Stimulated activated CD4-positive, alpha-beta T cell treated with anti-CD3 and anti-CD28 coated beads, Interleukin-12 subunit alpha, Interleukin-12 subunit beta, amount 100 ng/mL, for 4 hours (primary cell): ENCODE measurements at places on chromosomes 6 and 20.
A peak's percentile ranks its signal among the peaks of the same experiment; 100 is the strongest.

DNA sequence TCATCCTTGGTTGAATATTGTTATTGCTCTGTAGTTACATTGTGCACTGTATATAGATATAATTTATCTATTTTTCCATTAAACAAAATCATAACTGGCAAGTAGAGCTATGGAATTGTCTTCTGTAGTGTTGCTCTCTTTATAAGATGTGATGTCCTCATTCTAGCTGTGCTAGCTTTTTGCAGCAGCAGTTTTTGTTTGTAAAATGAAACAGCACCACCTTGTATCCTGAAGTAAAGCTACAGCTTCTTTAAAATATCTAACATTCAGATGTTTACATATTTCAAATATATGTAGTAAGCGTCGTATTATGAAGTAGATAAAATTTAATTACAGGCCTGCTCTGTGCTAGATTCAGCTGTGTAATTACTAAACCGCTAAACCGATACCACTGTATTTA, 328.8 kb upstream of the MANEA start:
- no peak for DNase-seq

DNA sequence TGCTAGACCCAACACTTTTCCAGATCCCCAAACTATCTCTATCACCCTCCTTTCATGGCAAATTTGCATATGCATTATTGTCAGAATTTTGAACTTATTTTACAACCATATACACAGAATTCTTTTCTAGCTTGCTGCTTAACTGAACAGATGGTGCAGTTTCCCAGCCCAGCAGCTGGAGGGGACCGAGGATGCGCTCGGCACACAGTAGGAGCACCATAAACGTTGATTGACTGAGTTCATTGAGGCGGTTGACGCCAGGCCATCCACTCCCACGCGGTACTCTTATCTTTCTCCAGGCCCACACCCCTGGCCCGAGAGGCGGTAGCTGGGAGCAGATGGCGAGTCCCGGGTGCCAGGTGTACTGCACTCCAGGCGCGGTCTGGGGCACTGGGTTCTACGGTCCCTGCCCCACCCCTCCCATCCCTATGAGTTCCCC, 6.8 kb upstream of the SOX4 start:
- no peak for DNase-seq

GRCh38 chr20:44716309-44717106, 1.3 kb downstream of the CCN5 start:
- DNase-seq, result no peak

DNA sequence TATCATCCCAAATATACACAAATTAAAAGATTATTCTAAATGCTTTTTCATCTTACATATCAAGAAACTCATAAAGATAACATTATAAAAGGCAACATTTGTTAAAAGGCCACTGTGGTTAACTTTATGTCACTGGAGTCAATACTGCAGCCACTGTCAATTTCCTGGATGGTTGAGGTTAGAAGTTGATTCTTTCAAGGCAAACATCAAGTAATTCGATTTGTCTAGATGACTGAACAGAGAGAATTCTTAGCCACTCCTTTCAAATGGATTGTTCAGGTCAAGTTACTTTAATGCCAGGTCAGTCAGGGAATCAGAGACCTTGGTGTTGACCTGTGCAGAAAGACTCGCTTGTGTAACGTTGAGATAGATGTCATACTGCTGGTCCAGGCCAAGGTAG, 44.4 kb upstream of the SIM1 start:
- no peak for DNase-seq

DNA sequence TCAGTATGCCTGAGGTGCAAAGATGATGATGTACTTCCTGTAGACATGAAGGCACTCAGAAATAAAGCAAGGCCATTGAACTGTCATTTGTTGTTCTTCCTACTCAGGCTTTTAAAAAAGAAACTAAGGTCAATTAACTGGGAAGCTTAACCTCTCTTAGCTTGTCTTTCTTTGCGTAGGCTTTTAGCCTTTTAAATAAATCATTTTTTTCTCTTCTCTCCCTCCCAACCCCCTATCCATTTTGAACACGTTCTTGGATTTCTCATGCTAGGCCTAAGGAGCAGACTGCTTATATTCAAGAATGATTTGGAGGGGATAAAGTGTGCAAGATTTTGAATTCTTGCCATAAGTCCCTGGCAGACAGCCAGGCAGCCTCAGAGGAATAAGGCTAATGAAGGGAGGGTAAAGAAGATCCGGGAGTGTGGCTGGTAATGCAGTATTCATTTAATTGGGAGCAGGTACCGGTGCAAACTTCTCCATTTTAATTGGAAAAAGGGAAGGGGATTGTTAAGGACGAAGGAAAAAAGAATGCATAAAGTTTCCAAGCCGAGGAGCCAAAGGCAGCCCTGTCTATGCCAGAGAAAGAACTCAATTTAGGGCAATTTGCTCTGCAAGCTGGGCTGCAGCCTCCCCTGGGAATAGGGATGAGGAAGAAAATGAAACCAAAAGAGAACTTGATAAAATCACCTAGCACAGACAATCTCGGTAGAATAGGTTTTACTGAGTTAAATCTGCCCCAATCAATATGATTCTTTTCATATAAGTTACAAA, 343.8 kb upstream of the MMS22L start:
- DNase-seq, result no peak

DNA sequence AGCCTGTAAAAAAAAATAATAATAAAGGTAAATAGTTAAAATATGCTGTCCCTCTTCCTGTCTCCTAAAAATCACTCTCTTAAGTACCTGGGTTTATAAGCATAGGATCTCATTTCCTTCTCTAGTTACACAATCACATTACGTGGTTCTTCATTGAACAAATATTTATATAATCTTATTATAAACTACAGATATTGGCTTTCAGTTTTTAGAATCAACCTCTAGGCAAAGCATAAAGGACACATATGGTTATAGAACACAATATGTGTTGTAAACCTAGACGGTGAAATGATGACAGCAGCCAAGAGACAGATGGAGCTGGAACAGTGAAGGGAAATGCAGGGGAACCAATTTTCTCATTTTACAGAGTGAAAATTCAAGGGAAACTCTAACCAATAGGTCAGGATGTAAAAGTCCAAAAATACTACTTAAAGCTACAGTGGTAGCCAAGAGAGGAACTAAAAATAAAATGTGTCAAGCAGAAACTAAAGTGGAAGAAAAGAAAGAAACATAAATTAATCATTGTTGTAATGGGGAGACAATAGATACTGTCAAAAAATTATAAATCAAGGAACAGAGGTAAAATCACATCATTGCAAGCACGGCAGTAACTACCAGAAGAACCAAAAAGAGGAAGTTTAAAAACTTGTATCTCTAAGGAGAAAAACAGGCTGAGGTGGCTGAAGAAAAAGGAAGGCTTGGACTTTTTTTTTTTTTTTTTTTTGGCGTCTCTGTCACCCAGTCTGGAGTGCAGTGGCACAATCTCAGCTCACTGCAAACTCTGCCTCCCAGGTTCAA, 82.8 kb upstream of the CDYL start:
- DNase-seq, result no peak

GRCh38 chr6:114142258-114142657, 171.3 kb upstream of the HDAC2 start:
- DNase-seq, result no peak

GRCh38 chr6:170111141-170111664, 179.7 kb downstream of the DLL1 start:
- no peak for DNase-seq

- DNase-seq, result no peak
These were observed 45.2 kb downstream of the MCUR1 start for GRCh38 chr6:13769034-13769654.

GRCh38 chr6:75249837-75250236, 6.2 kb upstream of the COX7A2 start:
- DNase-seq, result no peak

- no peak for DNase-seq
These were observed 615.7 kb upstream of the CITED2 start for GRCh38 chr6:139990026-139990686.

GRCh38 chr6:12403947-12404647, 113.9 kb downstream of the EDN1 start:
- no peak for DNase-seq

DNA sequence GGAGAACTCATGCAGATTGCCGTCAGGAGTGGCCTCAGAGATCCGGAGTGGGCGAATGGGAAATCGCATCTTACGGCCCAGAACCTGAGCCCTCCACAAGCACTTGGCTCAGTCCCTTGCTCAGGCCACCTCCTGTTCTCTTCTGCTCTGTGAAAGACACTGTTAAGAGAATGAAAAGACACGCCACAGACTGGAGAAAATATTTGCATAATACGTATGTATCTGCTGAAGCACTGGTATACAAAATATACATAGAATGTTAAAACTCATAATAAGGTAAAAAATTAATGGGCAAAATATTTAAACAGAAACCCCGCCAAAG, 838 bp upstream of the POM121L2 start:
- no peak for DNase-seq

DNA sequence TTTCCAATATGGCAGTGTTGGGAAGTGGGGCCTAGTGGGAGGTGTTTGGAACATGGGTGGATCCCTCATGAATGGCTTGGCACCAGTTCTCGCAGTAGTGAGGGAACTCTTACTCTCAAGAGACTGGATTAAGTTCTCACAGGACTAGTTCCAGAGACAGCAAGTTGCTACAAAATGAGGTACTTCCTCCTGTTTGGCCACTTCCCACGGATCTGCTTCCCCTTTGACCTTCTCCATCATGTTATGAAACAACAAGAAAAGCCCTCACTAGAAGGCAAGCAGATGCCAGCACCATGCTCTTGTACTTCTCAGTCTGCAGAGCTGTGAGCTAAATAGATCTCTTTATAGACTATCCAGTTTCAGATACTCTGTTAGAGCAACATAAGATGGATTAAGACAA, 3.1 kb downstream of the RSPH3 start:
- DNase-seq, result no peak

DNA sequence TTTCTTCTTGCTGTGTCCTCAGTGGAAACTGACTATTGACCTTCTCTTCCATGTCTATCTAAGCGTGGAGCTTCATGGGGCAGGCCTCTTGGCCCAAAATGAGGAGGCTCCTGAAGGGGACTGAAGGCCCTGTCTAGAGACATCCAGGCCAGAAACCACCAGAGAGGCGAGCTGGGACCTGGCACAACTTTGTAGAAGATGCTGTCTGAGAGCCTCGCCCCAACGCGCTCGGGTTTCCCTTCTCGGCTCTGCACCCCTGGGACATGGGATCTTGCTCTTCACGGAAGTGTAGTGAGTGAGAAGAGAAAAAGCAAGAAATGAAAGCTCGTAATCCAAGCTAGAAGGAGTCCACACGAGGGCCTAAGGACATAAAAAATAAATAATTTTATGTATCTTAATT, 96.8 kb downstream of the GMPR start:
- no peak for DNase-seq

DNA sequence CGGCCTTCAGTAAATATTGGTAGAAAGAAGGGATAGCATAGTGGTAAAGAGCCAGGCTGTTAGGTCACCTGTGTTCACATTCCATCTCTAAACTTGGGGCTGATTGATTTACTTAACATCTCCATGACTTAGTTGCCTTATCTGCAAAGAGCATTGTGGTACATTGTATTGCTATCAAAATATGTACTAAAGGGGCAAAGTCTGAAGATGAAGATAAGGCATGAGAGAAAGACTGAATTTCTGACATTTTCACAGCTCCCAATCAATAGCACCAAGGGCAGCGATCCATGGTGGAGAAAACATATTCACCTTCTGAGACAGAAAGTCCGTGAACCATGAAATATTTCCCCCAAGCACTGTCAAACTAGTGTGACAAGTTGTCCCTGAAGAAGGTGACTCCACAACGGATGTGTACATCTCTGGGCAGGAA, 223.3 kb upstream of the STXBP5 start:
- DNase-seq, result no peak

DNA sequence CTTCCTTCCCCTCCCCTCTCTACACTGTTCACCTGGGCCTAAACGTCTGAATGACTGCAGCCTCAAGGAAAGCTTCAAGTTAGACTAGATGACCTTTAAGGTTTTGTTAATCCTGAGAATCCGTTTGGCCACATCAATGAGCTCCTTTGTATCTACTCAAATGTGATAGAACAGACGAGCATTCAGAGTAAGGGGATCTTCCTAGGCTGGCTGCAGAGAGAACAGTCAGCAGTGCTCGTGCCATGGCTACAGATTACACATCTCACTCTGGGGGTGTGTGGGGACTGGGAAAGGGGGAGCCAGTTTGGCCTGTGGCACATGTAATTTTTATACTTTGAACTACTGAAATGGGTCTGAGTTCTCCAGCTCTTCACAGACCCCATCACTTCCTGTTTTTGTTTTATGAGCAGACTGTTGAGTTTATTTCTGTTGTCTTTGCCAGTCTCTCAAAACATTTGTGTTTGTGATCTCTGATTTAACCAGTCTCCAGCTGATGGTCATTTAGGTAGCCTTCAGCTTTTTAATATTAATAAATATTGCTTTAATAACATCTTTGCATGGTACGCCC, 50.9 kb downstream of the KCNS1 start:
- DNase-seq, result no peak

DNA sequence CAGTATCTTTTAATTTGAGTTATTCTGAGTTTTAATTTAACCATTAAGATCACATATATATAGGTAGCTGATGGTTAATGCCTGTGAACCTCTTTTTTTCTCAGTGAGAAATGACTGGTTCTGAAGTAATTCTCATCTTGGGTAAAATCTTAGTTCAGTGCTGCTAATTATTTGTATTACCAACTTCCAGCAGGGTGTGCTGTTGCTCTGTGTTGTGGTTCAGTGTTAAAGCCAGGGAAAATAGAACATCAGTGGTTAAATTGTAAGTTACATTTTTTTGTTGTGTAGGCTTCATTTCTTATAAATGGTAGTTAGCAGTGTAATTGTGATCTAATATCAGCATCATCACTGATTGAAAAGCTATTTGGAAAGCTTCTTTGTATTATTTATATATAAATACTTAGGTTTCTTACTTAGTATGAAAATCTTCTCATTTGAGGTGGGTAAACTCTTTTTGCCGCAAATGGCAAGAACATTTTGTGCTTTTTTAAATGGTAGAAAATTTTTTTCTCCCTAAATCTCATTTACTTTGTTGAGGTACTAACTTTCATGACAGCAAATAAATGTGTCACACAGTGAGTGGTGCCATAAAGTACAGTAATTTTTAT, 43.7 kb downstream of the CDC5L start:
- peak; percentile 18 for DNase-seq

- DNase-seq, result no peak
These were observed 59.9 kb upstream of the MAP7 start for GRCh38 chr6:136609873-136610706.

DNA sequence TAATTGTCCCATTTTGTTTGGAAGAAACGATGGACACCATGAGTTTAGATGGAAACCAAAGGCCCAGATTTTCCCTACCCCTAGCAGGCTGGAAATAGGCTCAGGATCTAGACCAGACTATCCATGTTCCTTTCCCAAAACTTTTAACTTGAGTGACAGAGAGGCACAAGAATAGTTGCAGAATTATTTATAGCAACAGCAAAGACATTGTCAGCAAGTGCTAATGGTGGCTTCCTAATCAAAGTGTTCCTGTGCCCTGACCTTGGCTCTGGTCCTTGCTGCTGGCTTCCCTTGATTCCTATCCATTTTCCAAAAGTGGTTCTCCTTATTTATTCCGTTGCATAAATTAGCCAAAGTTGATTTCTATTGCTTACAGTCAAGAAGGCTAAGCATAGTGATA, 103.1 kb downstream of the RNGTT start:
- no peak for DNase-seq

GRCh38 chr6:150981095-150981494, 115.6 kb downstream of the MTHFD1L start:
- no peak for DNase-seq
